ENCODE measurements at places on chromosomes 5 and 9.
A peak's percentile ranks its signal among the peaks of the same experiment; 100 is the strongest.

DNA sequence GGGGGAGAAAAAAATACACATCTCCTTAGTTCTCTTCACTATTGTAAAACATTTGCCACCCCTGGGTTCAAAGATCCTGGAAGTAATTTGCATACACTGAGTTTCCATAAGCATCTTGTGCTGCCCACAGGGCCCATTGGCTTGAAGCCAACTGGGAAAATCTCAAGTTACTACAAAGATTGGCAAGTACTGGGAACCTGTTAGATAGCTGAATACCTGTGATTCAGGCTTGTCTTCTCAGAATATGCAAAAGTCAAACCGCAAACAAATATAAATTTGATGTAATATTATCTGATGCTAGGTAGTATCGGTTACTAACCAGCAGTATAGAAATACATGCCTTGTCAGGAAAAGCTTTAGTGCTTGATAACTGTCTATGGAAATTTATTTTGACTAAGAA is 156.9 kb upstream of the FST start:
- no peak for DNase-seq

- DNase-seq = no peak
These were observed 111.6 kb downstream of the ARHGAP26 start for GRCh38 chr5:142881784-142882126.

- DNase-seq = no peak
These were observed 101.7 kb upstream of the TLE1 start for GRCh38 chr9:81791076-81791475.

DNA sequence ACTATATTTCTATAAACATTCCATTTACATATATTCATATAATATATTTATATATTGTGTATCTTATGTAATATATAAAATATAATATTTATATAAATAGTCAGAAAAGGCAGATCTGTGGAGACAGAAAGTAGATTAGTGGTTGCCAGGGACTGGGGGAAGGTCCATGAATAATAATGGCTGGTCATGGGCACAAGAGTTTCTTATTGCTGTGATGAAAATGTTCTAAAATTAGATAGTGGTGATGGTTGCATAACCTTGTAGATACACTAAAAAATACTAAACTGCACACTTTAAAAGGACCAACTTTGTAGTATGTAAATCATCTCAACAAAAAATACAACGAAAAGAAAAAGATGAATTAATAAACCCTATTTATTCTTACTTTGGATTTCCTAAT is 47.3 kb downstream of the NUP155 start:
- no peak for DNase-seq

GRCh38 chr5:126970517-126971017 is 59.8 kb downstream of the MARCHF3 start:
- peak; percentile 62 for DNase-seq

GRCh38 chr9:131304676-131305355 is 15.3 kb downstream of the PLPP7 start:
- DNase-seq = no peak

DNA sequence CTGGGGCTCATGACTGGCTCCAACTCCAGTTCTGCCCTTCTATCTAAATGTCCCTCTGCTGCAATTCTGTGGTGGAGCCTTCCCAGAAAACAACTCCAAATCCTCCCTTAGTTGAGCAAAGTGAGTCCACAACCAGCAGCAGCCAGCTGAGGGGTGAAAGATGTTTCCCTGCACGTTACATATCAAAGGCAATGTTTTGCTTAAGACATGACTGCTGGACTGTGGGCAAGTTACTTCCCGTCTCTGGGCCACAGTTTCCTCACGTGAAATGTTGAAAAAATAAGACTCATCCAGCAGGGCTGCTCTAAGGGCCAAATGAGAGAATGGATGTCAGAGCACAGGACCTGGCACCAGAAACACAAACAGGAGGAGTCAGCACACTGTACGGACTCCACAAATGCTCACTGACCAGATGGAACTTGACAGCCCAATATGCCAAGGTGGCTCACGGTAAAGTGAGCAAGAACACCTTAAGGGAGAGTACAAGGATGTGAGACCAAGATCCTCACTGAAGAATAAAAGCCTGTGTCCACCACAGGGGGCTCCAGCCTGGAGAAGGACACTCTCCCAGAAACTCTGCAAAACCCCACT is 138.4 kb upstream of the ABCA1 start:
- no peak for DNase-seq

GRCh38 chr5:53820802-53821171 is 260.3 kb downstream of the NDUFS4 start:
- DNase-seq = no peak

GRCh38 chr5:129125819-129126218 is 31.3 kb downstream of the ISOC1 start:
- no peak for DNase-seq

DNA sequence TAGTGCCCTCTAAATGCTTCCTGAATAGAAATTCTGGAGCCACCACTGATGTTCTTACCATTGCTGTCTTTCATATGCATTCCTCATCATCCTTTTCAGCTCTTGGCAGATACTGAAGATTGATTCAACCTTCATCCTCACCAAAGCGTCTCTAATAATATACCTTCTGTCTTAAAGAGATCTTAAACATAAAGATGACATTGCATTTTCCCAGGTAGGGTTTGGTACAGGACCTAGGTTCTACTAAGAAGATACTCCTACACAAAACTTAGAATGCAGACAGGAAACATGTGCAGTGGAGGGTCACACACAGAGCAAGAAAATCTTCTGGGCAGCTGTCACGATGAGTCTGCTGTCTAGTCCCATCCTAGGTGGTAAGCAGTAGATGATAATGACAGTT is 41.0 kb upstream of the RPS23 start:
- no peak for DNase-seq

- no peak for DNase-seq
These were observed 207.6 kb downstream of the CETN3 start for GRCh38 chr5:90201923-90202322.

DNA sequence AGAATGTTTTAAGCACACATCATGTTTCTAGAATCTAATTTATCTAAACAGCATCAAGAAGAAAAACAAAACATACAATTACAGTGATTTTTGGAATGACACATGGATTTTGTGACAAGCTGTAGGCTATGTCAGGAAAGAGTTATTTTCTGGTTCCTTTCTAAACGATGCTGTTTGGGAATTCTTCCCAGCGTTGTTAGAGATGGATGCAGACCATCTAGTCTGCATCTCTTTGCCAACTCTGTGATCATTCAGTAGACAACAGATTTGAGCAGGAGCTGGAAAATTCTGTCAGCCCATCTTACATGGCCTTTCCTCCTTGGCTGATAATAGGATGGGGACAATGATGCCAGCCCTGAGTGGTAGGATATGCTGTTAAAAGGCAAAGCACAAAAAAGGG is 295.7 kb upstream of the TRPC7 start:
- DNase-seq = no peak

DNA sequence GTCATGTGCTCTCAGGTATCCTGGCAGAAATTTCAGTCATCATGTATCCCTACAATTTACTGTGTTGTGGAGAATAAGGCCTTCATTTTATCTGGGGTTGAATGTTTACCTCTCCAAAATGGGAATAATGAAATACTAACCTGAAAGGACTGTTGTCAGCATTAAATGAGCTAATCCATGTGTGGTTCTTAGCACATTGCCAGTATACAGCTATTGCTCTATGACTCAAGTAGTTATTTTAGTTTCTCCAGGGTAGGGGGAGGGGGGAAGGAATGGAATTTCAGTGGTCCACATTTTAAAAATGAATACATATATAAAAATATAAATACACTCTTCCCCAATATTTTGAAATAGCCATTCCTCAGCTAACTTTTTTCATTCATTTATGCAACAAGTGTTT is 3.5 kb downstream of the PAM start:
- peak; percentile 32 for DNase-seq

DNA sequence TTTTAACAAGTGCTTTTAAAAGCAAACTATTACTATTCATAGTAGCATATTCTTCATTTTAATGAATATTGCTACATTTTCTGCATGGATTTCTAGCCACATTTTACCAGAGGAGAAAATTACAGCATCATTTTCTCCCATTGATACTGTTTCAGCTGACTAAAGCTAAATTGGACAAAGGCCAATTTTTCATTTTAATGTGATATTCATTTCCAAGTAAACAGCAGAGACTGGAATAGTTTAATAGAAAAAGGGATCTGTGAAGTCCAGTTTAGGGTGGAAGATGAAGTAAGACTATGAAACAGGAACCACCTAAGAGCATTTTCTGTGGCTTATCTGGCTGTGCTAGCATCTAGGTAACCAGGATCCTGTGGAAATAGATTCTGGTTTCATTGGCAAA is 128.1 kb downstream of the GIN1 start:
- no peak for DNase-seq

- DNase-seq = no peak
These were observed 318.8 kb upstream of the ELAVL2 start for GRCh38 chr9:24144796-24145195.

GRCh38 chr9:132354637-132355355 is at the start of gene SETX:
Gene SETX, minus strand, starts transcription at chr9:132354986. Its CDS starts 5,558 bp downstream, at chr9:132349428.
- DNase-seq = peak; percentile 100

GRCh38 chr5:103929338-103930013 is 366.9 kb upstream of the NUDT12 start:
- no peak for DNase-seq

GRCh38 chr5:66889524-66889923 is 293.3 kb downstream of the MAST4 start:
- DNase-seq = no peak

GRCh38 chr5:154722097-154722496 is 33.1 kb upstream of the LARP1 start:
- DNase-seq = no peak

GRCh38 chr9:87464110-87464991 is 33.3 kb upstream of the DAPK1 start:
- peak; percentile 41 for DNase-seq

DNA sequence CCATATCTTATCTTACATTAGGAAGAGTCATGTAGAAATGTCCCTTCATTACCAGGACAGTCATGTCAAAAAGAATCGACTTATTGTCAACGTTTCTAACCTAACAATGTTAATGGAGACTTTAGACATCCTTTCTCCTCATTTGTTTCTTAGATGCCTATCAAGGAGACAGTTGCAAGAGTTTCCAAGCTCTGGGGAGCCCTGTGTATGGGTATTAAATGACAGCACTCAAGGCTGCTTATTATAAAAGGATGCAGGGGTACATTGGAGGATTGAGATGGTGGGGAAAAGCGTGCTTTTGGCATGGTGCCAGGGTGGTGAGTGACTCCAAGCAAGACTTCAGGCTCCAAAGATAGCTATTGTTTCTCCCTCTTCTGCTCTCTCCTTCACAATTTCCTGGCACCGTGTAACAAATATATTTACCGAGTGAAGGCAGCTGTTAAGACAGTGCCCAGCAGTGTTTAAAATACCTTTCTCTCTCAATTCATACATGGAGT is 461.3 kb upstream of the CLINT1 start:
- no peak for DNase-seq

DNA sequence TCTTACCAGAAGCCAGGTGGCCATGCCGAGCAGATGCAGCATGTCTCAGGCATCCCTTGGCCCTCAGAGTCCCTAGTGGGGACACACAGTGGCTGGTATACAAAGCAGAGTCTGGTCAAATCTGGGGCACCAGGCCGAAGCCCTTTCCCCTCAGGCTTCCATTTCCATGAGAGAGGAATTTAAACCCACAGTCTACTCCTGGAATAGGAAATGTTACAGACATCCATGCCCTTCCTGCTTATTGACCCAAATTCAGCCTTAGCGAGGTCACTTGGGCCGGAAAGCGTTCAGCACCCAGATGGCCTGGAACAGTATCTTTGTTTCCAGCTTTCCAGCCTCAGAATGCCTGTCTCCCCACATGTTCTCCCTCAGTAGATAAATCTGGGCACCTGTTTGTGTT is 131.7 kb downstream of the PIP5K1B start:
- DNase-seq = no peak

DNA sequence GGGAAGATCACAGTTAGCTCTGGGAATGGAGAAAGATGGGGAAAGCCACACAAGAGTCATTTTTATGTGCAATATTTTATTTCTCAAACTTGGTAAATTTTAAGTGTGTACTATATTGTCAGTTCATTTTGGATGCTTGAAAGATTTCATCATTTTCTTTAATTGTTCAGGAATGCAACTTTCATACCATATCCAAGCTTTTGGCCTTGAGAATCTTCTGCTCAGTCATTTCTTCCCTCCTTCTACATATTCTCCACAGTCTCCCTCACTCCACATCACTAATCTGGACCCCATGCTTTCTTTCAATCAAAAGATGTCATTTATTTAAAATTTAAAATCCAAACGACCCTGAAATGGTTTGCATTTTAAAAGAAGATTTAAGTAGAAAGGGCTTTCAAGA is 135.4 kb downstream of the FAM114A2 start:
- peak; percentile 33 for DNase-seq

DNA sequence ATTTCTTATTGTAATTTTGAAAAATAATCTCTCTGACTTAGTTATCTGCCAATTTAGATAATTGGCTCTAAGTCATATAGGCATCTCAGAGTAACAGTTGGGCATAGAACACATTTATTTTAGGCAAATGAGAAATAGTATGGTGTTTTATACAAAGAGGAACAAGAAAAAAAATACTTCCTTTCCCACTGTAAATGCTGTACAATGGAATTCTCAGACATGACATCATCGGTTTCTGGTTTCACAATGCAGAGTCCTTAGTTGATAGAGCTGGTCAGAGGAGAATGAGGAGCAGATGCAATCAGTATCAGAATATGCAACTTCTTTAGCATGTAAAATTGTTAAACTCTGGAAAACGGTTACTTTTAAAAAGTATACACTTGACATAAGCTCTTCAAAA is 49.4 kb downstream of the PLK2 start:
- DNase-seq = peak; percentile 53

DNA sequence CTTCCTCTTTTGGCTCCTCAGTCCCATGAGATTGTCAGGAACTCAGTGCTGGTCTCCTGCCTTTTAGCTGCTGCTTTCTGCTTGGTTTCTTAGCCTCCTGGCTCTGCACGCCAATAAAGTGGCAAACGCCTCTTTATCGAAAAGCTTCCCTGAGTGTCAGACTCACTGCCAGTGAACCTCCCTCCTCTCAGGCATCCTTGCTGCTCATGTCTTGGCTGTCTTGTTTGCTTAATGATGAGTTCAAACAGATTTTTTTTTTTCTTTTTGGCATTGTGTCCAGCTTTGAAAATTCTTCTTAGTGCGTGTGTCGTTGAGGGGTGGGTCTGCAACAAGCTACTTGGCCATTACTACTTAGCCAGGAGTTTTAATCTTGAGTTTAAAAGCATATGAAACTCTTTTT is 14.9 kb downstream of the RASGRF2 start:
- no peak for DNase-seq

DNA sequence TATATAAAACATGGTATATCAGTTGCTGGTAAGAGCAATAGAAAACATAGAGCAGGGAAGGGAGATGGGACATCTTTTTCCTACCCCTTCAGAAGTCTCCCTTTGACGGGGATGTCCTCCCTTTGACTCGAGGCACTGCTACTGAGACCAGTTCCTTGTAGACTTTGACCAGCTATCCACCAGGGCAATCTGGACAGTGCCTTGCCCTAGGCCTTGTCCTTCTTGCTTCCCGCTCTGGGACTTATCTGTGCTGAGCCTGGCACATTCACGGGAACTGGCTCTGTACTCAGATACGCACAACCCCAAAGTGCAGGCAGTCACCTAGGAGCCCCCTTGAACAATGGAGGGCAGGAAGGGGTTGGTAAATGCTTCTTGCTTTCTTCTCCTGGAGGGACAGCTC is 116.6 kb upstream of the ANKH start:
- no peak for DNase-seq

GRCh38 chr9:83280790-83281189 is 217.8 kb upstream of the RASEF start:
- DNase-seq = no peak

- peak; percentile 26 for DNase-seq
These were observed 375.6 kb upstream of the CLINT1 start for GRCh38 chr5:158234323-158235158.

Measured in AG20443 (cell line).